ENCODE measurements at places on chromosomes 4 and X.

- DNase-seq: no peak
These were observed 81.8 kb downstream of the CPZ start for GRCh38 chr4:8674311-8674885.

DNA sequence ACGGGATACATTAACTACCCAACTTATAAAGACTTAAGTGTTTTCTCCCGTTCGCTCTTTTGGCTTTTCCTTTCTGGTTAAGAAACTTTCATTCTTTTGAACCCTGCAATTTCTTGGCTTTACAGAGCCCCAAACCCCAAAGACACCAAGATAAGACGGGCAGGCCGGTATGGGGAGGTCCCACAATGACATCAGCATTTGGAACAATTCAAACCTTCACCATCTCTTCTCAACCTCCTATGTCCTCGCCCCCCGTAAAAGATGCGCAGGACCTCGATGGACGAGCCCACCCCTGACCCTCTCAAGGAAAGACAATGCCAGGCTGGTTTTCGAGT, 999 bp downstream of the ZNF518B start:
- no peak for DNase-seq

- no peak for DNase-seq
These were observed 115.1 kb upstream of the GPM6A start for GRCh38 chr4:175927121-175927520.

GRCh38 chrX:66017659-66018170, 22.2 kb downstream of the VSIG4 start:
- DNase-seq: no peak

DNA sequence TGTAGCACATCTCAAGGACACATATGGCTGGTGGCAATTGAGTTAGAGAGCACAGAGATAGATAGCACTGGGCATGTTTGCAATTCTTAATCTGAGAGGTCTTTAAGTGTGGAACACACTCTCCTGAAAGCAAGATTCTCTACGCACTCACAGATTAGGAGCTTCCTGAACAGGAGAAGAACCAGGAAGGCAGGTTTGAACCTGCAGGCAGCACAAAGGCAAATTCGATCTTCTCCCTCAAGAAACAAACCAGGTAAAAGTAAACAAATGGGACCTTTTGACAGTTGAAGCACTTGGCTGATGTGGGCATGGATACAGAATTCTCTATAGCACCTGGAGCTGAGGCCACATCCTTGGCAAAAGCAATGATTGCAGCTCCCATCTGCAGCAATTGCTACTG, 24.3 kb downstream of the HS3ST1 start:
- DNase-seq: no peak

DNA sequence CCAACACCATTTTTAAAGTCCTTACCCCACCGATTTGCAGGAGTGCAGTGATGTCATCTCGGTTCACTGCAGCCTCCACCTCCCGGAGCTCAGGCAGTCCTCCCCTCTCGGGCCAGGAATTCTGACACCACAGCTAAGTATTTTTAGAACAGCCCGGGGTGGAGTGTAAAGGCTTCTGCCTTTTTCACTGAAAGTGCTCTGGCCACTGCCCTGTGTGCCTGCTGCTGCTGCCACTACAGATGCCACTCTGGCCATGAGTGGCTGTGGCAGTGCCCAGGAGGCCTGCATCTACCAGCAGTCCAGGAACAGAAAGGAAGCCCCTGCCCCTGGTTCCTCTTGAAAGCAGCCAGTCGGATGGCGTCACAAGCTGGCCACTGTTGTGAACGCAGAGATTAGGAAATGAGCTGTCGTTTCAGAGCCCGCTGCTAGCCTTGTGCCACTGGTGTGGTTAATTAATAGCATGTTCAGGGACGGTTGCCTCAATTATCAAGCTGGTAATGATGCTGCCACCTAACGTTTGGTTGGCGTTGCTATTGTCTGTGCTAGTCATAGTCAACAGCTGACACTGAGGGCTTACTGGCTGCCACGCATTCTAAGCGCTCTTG, 23.6 kb upstream of the TBC1D14 start:
- DNase-seq: no peak

- DNase-seq: no peak
These were observed 40.1 kb downstream of the SHOX start for GRCh38 chrX:670645-671044.

GRCh38 chr4:121794505-121795188, 6.5 kb upstream of the EXOSC9 start:
- no peak for DNase-seq

GRCh38 chr4:40377512-40378365, 42.6 kb downstream of the CHRNA9 start:
- no peak for DNase-seq

GRCh38 chr4:90572996-90573395, 445.8 kb downstream of the CCSER1 start:
- DNase-seq: no peak

DNA sequence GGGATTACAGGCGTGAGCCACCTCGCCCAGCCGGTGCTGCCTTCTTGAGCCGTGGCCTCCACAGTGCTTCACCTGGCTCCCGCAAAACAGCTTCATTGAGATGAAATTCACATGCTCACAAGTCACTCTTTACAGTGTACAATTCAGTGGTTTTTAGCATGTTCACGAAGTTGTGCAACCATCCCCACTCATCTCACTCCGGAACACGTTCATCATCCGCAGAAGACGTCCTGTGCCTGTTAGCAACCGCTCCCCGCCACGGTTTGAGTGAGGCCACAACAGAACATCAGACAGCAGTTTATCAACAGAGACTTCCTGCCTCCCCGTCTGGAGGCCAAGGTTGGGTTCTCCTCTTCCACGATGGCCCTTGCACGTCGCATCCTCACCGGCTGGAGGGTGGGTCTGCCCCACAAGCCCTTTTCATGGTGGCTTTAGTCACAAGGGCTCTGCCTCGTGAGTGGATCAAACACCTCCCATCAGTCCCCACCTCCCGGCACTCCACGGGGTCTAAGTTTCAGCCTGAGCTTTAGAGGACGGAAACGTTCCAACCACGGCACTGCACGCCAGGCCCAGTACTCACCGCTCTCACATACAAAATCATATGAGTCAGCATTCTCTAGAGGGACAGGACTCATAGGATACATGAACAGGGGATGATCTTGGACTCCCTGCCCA, 29.6 kb upstream of the SPON2 start:
- DNase-seq: peak; percentile 86

GRCh38 chr4:173443121-173443520, 44.2 kb upstream of the SCRG1 start:
- no peak for DNase-seq

DNA sequence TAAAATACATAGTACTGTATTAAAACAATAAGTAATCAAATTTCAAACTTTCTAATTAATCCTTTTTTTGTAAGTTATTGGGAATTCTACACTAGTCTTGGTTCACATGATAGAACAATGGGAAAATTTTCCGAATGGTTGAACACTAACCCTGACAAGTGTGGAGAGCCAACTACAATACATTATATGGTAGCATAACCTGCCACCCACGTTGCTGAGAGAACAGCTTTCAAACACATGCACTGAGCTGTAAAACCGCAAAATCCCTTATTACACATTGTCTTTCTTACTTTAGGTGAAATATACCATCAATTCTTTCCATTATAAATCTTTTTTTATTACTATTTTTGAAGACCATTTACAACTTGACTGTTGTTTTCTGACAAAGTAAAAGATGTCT, 54.7 kb downstream of the ANAPC10 start:
- DNase-seq: no peak

- no peak for DNase-seq
These were observed 34.5 kb downstream of the PHKA2 start for GRCh38 chrX:18949291-18949943.

DNA sequence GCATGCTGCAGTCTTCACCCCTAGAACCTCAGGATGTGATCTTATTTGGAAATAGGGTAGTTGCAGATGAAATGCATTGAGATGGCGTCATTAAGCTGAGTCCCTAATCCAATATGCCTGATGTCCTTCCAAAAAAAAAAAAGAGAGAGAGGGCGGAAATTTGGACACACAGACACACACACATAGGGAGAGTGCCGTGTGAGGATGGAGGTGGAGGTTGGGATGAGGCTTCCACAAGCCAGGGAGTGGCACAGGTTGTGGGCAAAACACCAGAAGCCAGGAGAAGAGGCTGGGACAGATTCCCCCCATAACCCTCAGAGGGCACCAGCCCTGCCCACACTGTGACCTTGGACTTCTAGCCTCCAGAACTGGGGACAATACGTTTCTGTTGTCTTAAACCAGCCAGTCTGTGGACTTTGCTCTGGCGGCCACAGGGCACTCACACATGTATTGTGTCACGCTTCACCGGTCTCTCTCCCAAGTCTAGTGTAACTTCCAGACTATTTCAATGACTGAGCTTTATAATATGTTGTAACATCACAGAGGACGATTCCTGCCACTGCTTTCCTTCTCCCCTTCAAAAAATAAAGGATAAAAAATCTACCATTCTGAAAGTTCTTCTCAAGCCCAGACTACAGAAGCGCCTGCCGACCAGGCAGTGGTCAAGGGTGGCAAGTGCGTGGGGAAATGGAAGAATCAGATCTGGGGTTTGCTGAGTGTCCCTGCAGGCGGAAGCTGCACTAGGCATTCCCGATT, 35.8 kb upstream of the MAN2B2 start:
- no peak for DNase-seq

- DNase-seq: no peak
These were observed 314.8 kb downstream of the PPP3CA start for GRCh38 chr4:101032541-101032940.

GRCh38 chrX:136021160-136021559, 35.9 kb downstream of the SLC9A6 start:
- no peak for DNase-seq

- no peak for DNase-seq
These were observed 144.1 kb downstream of the PACRGL start for GRCh38 chr4:20844311-20844710.

DNA sequence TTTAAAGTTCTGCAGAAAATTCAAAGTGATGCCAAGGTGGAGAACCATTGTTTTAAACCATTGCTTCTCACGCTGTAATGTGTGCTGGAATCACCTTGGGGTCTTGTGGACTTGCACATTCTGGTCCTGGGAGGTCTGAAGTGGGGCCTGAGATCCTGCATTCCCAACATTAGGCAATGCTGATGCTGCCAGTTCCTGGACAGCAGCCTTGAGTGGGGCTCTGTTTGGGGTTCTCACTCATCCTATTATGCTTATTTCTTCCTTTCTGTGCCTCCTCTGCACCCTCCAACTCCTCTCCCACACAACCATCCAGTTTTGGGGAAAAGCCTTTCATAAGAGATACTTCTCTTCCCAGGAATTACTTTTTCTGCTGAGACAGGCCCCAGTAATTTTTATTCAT, 44.2 kb upstream of the RASSF6 start:
- DNase-seq: no peak

GRCh38 chr4:119682099-119682498, 53.5 kb upstream of the PDE5A start:
- DNase-seq: no peak

DNA sequence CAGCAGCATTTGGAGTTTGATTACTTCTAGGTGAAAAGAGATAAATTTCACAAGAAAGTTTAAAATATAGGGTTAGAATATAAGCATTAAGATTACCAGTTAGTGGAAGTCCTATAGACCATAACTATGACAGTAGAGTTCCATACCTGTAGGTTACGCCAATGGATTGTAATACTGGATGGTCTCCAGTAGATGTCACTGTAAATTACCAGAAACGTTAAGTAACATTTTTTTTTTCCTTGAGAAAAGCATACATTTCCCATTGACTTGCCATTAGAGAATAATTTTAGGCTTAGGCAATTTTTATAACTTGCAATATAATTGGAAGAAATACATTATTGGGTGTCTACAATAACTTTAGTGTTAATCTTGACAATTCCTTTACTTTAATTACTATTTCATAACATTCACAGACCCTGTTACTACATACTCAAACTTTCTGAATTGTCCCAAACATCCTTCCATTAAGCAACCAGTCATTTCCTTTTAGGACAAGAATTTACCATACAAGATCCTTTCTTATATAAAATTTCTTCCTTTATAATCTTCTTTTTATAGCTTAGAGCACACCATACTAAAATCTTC, 304.1 kb upstream of the TECRL start:
- no peak for DNase-seq

DNA sequence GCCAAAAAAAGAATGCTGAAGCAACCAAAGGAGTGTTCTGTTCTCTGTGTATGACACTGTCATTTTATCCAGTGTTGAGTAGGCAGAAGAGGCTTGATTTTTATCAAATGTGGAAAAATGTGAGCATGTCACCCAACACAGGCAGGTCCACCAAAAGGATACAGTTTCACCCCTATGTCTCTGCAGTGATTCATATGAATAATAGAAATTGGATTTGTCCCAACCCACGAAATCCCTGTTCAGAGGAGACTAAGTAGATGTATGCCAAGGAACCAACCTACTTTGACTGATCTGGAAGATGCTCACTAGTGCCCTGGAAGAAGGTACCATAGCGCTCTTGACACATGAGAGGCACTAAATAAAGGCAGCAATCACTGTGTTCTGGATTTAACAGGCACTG, 72.5 kb downstream of the FGF13 start:
- no peak for DNase-seq

GRCh38 chr4:60344908-60345307, 855.2 kb upstream of the ADGRL3 start:
- no peak for DNase-seq

DNA sequence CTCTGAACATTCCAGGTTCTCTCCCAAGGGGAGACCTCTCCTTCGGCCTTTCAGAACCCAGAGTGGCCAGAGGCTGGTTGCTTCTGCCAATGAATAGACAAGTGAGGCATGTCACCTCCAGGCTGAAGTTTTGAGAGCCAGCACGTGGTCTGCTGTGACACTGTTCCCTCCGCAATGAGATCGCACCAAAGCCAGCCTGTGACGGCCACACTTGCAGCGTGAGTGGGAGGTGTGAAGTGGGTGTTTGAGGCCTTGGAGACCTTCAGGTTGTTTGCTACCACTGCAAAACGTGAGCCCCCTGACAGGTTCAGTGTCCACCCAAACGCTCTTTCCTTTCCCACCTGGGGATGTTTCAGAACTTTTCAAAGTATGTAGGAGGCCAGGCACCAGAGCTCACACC, 81.0 kb downstream of the WFS1 start:
- no peak for DNase-seq

- no peak for DNase-seq
These were observed 43.1 kb upstream of the C1GALT1C1 start for GRCh38 chrX:120672841-120673530.

DNA sequence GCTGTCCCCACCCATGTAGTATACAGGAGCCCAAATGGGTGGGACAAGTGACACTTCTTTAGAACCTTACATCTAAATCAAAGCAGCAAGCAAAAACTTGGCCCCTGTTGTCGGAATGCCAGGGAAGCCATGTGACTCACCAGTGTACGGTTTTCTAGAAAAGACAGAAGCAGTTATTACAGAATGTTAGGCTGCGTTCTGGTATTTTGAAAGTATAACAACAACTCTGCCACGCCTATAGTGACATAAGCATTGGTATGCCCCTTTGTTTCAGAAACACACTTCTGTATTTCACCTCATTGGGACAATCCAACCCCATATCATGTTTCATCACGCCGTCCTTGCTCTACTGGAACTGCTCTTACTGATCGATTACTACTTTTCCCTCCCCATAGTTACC, 14.8 kb downstream of the PDHA1 start:
- no peak for DNase-seq
